ENCODE measurements at places on chromosomes 1 and 21.

DNA sequence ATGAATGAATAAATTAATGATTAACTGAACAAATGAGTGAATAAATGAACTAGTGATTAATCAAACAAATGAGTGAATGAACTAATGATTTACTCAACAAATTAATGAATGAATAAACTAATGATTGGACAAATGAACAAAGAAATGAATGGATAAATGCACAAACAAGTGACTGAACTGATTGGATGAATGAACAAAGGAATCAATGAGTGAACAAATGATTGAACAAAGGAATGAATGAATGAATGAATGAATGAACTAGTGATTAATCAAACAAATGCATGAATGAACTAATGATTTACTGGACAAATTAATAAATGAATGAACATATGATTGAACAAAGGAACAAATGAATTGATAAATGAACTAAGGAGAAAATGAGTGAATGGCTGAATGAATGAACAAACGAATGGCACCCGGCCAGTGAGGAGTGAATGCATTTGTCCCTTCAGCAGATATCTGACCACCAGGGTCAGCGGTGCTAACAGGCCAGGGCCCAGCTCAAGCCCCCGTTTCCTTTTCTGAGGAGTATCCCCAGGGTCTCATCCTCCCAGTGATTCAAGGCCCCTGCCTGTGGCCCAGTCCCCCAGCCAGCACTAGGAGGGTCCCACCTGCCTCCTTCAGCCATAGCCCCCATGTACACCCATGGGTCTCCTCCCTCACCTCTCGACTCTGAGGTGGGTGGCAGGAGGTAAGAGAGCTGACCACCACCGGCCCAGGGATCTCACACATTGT is 49.9 kb downstream of the WNT9A start:
- no peak for DNase-seq

DNA sequence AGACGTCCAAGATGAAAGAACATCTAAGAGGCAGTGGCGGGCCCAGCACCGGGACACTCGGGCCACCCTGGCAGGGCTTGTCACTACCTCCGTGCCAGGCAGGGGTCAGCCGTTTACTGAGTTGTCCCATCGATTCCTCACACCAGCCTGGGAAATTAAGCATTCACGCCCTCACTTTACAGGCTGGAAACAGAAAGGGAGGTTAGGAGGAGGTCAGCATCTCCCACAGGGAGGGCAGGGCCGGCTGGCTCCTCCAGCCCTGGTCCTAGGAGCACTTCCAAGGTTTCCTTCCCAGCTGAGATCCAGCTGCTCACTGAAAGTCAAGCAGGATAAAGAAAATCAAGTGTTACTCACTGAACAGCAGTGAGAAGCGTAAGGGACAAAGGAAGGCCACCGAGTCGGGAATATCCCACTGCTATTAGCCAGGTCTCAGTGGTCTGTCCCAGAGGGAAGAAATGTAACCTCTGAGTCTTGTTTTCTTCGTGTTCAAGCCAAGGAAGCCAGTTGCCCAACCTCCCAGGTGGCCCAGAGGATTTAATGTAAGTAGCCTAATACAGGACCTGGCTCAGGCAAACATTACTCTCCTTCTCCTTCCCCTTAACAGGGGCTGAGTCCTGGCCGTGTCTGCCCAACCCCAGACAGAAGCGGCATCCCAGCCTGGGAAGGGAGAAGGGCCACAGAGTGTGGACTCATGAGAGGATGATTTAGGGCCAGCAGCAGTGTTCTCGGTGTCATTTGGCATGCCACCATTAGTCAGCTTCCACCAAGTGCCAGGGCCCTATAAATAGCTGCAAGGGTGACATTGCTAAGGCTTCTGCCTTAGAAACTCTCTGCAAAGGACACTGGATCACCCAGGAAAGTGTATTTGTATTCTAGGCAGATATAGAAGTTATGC is 203.1 kb upstream of the GALNT2 start:
- DNase-seq, result no peak

DNA sequence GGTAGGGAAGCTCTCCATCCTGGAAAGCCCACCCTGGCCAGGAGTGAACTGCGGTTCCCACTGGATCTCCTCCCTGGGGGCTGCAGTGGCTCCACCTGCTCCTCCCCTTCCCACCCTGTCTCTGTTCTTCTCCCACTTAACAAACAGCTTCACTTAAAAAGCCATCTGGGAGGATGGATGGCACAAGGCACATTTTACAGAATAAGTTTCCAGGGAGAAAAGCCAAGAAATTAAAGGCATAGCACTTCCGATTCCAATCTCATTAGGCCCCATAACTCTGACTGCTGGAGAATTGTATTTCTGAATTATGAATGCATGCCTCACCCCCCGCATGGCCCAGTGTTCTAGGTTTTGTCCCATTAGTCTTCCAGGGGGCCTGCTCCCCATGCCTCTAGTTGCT is 718.3 kb downstream of the PTPRU start:
- no peak for DNase-seq

DNA sequence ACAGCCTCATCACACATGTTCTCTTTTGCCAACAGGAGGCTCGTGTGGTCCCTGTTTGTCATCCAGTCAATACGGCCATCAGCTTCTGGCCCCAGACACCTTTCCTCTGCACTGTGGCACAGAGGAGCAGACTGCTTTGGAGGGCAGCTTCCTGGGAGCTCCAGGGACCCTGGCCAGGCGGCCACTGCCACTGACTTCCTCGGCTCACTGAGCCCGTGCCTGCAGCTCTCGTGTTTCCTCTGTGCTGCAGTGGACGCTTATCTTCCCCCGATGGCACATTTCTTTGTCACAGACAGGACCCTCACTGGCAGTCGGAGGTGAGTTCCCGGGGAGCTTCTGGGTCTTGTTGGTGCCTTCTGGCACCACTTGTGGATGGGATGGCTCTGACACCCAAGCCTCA is 67.0 kb upstream of the DIRAS3 start:
- DNase-seq, result no peak

GRCh38 chr1:180917306-180918065 is 4.8 kb downstream of the KIAA1614 start:
- DNase-seq, result no peak

GRCh38 chr1:215457213-215457612 is 109.9 kb upstream of the KCTD3 start:
- no peak for DNase-seq

- DNase-seq, result no peak
Measured at GRCh38 chr21:31399591-31399990, 55.5 kb upstream of the TIAM1 start.

GRCh38 chr1:155976913-155977689 is 1.2 kb downstream of the ARHGEF2 start:
- DNase-seq, result no peak

DNA sequence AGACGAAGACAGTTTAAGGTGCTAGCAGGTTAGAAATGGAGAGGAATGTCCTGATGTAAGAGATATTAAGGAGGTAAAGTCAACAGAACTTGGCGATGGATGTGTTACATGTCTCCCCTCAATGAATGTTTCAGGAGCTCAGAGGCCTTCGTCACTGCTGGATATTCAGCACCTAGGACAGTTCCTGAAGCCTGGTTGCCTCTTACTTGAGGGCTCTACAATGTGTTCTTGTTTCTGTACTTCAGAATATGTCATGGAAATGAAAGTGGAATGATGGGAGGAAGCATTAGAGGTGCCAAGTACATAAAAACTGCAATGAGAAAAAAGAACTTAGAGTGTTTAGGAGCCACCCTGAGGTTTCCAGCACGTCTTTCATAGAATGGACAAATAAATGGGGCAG is 17.7 kb downstream of the TNR start:
- DNase-seq, result no peak

GRCh38 chr1:104987210-104987609 is 1237.5 kb downstream of the AMY1C start:
- DNase-seq, result no peak

- DNase-seq, result peak; percentile 30
Measured at GRCh38 chr1:66335859-66336640, 197.9 kb upstream of the SGIP1 start.

GRCh38 chr21:25541042-25541441 is 66.2 kb downstream of the MRPL39 start:
- DNase-seq, result no peak

DNA sequence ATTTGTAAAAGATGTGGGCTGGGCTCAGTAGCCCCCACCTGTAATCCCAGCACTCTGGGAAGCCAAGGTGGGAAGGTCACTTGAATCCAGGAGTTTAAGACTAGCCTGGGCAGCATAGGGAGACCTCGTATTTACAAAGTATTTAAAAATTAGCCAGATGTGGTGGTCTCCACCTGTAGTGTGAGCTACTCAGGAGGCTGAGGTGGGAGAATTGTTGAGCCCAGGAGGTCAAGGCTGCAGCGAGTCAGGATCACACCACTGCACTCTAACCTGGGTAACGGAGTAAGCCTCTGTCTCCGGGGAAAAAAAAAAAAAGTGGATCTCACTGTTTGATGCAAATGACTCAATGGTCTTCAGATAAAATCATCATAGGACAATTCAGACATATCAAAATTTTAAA is 77.5 kb upstream of the RBM34 start:
- no peak for DNase-seq

DNA sequence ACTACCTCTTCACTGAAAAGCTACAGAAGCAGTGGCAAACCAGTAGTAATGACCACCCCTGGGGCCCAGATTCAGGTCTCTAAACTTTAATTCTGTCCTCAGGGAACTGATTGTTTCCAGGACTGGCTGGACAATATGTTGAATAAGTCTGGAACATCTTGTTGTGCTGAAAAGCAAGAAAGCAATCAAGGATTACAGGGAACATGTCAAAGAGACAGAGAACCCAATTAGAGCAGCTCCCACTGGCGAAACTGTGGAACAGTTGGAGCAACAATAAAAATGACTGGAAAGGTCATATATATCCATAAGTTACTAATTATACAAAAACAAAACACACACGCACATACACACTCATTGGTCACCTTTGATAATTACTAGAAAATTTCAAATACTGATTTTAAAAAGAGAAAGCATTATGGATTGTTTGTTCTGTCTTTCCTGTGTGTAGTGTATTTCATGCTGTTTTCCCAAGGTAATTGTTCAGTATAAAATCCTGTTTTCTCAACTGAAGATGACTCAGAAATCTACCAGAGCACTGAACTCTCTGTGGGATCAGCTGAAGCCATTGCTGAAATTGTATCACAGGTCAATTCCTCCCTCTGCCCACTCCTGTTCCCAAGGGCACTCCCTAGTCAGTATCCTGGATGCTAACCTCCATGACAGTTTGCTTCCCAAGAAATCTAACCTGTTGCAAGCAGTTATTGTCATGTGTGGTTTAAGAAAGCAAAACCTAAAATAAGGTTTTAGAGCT is 83.6 kb upstream of the RGS1 start:
- DNase-seq, result no peak

- DNase-seq, result peak; percentile 75
Measured at GRCh38 chr21:38925923-38926322, 120.2 kb downstream of the ETS2 start.

DNA sequence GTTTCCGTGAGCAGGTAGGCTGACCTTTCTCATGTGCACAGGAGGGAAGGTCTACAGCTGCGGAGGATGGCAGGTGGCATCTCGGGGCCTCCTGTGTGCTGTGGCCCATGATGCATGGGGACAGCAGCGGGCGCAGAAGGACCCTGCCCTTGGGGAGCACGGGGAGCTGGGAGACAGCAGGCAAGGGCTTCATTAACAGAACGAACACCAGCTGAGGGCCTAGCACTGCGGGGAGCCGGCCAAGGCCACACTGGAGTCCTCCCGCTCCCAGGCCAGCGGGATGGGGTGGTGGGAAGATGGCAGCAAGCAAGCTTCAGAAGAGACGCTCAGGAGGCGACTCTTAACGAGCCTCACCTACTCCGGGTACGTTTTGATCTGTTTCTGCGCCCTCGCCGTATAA is 66.6 kb downstream of the SCCPDH start:
- DNase-seq, result no peak

- DNase-seq, result no peak
Measured at GRCh38 chr1:5889901-5890300, 102.3 kb downstream of the NPHP4 start.

DNA sequence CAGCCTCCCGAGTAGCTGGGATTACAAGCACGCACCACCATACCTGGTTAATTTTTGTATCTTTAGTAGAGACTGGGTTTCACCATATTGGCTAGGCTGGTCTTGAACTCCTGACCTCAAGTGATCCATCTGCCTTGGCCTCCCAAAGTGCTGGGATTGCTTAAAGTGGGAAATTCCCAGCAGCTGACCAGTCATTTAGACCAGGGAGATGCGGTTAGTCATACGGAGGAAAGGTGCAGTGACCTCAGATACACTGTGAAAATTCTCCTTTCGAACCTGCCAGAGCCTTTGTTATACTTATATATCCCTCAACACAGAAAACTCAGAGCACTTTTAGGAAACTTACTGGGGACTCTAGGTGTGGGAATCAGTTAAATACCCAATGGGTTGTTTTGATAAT is 39.6 kb downstream of the MAP10 start:
- no peak for DNase-seq

DNA sequence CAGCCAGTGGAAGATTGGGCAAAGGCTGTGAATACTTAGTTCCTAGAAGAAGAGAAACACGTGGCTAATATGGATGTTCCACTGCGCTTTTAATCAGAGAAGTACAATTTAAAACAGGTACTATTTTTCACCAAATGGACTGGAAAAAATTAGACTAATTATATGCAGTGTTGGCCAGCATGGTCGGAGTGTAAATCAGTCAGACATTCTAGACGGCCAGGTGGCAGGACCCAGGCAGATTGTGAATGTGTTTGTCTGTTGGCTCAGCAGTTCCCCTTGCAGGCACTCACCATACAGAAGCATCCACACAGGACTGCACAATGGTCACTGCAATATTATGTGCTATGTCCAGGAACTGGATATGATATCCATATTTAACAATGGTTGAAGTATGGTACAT is 23.9 kb upstream of the SLC25A34 start:
- no peak for DNase-seq

DNA sequence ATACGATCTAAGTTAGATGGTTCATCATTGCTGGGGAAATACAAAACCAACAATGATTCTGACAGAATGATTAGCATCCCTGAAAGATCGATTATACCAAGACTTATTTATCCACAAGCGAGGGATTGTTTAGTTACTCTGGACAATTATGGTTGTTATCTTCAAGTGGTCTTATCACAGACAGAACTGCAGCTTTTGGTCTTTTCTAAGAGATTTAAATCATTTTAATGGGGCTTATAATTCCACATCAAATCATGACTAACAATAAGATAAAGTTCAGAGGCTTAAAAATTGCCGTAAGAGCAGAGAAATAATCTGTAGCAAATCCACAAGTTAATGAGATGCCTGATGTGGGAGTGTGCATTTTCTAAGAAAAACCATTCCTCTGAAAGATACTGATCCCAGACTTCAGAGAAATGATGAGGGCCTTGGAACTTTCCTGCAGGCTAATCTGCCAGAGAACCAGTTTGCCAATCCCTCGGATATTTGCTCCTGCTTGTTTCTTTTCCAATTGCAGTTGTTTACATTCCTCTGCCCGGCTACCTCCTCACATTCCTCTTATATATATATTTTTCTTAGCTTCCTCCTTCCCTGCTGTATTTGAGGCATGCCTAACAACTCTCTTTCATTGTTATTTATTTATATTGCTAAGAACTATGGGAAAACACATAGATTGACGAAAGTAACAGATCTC is 134.8 kb downstream of the BACH1 start:
- no peak for DNase-seq

- DNase-seq, result no peak
Measured at GRCh38 chr1:86159800-86160199, 3.2 kb upstream of the COL24A1 start.

GRCh38 chr1:166870584-166870983 is 5.5 kb downstream of the TADA1 start:
- DNase-seq, result no peak
